Stimulated activated CD8-positive, alpha-beta memory T cell treated with anti-CD3 and anti-CD28 coated beads, Interleukin-7, amount 100 ng/mL, for 1 hour (primary cell): ENCODE measurements at places on chromosomes 2 and 18.
A peak's percentile ranks its signal among the peaks of the same experiment; 100 is the strongest.

- DNase-seq = no peak
These were observed 16.7 kb downstream of the L3MBTL4 start for GRCh38 chr18:6397931-6398566.

GRCh38 chr2:140580532-140581151, 1550.2 kb downstream of the LRP1B start:
- no peak for DNase-seq

- DNase-seq = no peak
These were observed 145.6 kb downstream of the FAM161A start for GRCh38 chr2:61707984-61708852.

GRCh38 chr2:67702284-67702683, 305.2 kb downstream of the ETAA1 start:
- DNase-seq = no peak

DNA sequence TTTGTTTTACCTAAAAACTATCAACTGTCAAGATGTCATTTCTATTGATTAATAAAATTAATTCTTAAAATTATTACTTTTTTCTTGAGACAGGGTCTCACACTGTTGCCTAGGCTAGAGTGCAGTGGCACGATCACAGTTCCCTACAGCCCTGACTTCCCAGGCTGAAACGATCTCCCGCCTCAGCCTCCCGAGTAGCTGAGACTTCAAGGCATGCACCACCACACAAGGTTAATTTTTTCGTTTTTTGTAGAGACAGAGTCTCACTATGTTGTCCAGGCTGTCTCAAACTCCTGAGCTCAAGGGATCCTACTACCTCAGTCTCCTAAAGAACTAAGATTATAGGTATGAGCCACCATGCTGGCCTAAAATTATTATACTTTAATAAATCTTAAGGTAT, 18.7 kb downstream of the HNRNPLL start:
- DNase-seq = no peak

DNA sequence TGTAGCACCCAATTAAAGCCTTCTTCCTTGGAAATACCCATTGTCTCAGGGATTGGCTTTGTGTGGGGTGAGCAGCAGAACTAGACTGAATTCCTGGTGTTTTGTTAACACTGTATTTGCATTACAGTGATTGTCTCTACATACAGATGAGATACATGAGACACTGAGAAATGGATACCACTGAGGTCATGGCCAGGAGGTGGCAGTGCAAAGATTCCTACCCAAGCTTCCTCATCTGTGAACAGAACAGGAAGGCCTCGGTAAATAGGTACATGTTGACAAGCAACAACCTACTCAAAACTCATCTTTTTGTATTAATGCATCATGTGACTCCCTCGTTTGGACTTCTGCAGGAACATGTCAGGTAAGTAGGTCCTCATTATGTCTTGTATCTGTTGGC, 445.8 kb upstream of the RGPD4 start:
- DNase-seq = no peak

GRCh38 chr2:71459084-71459431, 5.7 kb downstream of the DYSF start:
- DNase-seq = no peak

GRCh38 chr2:209322905-209323512, 100.8 kb upstream of the MAP2 start:
- DNase-seq = no peak

- DNase-seq = no peak
These were observed 196.9 kb downstream of the HAUS1 start for GRCh38 chr18:46301081-46301480.

- DNase-seq = no peak
These were observed 154.1 kb upstream of the BOD1L2 start for GRCh38 chr18:56992777-56993176.

- DNase-seq = no peak
These were observed at the start of gene SLC9A2 for GRCh38 chr2:102619414-102620319. SLC9A2 (plus strand) TSS chr2:102619553; CDS start chr2:102619849, 296 bp downstream.

DNA sequence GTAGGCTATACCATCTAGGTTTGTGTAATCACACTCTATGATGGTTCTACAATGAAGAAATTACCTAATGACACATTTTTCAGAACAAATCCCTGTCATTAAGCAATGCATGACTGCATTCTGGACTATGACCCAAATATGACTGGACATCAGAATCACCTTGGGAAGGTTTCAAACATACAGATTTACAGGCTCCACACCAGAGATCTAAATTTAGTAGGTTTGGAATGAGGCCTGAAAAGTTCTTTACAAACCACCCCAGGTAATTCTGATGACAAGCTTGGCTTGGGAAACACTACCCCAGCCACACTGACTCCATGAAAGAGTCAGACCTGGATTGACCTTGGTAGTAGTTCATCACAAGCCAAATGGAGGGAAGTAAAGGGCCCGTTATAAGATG, 52.2 kb upstream of the NFE2L2 start:
- no peak for DNase-seq

GRCh38 chr2:217756375-217757107, 246.3 kb downstream of the TNS1 start:
- DNase-seq = peak; percentile 21

- no peak for DNase-seq
These were observed 134.7 kb upstream of the CDH20 start for GRCh38 chr18:61198486-61198885.

GRCh38 chr2:74693213-74693612, 39.2 kb downstream of the SEMA4F start:
- no peak for DNase-seq

DNA sequence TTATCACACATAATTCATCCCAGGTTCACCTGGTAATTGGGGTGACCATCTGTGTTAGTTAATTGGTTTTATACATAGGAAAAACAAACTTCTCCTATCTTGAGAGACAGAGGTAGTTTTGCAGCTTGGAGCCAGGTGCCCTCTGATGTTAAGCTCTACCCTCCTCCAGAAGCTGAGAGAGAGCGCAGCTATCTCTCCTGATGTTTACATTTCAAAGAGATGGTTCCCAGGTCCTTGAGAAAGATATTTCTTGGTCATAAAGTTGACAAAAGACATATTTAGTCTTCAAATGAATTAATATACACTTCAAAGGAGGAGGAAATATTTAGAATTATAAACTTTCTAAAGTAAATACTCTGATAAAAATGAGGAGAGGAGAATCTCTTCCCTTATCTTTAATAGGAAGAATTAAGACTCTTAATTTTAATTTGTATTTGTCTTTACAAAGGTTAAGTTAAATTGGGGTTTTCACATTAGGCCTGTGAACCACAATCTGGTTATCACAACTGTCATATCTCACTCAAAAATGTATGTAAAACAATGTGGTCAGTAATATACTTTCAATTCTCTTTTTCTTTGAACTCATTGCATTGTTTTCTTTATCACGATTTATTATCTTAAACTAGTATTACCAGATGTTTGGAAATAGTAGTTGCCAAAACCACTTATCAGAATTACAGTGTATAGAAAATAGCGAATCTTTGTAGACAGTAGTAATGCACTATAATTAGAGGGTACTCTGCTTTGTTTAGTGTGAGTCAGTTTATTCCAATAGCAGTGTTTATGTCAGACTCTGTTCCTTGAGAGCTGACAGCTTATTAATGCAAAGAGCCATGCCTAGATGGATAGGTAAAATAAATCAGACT, 26.8 kb downstream of the SERPINB4 start:
- DNase-seq = no peak

DNA sequence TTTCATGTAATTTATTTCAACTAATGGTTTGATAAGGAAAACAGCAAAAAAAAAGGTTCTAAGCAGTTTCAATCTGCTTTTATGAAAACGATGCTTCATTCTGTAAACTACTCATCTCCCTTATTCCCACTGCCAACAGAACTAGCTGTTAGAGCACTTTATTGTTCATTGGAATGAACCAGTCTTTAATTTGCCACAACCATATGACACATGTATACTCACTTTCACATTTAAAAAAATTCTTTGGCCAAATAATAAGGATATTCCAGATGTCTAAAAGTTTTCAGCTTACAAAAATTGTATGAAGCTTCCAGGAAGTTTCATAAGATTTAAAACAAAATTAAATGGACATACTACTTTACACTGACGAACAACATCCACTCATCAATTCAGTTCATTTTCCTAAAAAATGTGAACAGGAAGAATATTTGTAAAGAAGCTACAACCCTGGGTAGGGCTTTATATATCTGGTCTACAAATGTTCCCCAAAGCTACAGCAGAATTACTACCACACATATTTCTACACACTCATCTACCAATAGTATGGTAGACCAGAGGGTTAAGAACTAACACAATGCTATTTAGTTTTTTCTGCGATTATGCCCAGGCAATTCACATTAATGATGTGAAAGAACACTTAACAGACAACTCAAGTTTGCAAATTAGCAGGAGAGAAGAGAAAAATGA, 37.7 kb downstream of the ZNF521 start:
- no peak for DNase-seq

GRCh38 chr2:44189104-44189503, 20.4 kb downstream of the PPM1B start:
- DNase-seq = no peak

- no peak for DNase-seq
These were observed 93.5 kb upstream of the SPATS2L start for GRCh38 chr2:200212862-200213425.

- DNase-seq = no peak
These were observed 88.8 kb upstream of the NYAP2 start for GRCh38 chr2:225310745-225311144.

GRCh38 chr2:51994123-51994763, 962.3 kb upstream of the NRXN1 start:
- DNase-seq = no peak

- no peak for DNase-seq
These were observed 35.6 kb downstream of the FBLN7 start for GRCh38 chr2:112173646-112174319.

DNA sequence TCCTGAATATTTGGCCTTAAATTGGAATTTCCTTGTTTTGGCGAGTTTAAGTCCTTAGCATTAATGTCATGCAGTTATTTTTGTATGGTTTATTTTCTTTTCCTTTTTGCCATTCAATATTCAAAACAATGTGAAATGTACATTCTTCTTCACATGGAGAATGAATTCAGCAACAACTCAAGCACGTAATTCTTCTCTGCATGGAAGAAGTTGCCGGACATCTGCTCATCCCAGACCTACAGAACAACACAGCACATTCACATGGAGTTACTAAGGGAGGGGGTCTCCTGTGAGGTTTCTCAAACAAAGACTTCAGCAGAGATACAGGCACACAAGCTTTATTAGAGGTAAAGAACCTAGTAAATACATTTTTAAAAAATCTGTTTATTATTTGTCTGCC, 236.8 kb downstream of the SATB2 start:
- no peak for DNase-seq

DNA sequence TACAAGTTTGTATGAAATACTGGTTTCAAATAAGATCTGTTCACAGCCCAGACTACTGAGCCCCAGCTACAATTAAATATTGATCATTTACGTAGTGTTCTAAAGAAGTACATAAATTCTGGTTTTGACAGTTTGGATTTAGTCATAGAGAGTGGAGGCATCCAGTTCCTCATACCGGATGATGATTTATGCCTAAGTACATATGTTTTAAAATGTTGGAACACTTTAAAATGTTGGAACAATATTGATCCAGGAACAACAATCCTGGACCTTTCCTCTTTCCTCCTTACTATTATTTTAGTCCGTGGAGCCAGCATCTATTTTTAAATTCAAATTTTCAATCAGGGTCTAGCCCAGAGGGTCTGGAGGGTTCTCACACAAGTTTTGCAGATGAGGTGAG, 22.8 kb upstream of the TTN start:
- DNase-seq = no peak

DNA sequence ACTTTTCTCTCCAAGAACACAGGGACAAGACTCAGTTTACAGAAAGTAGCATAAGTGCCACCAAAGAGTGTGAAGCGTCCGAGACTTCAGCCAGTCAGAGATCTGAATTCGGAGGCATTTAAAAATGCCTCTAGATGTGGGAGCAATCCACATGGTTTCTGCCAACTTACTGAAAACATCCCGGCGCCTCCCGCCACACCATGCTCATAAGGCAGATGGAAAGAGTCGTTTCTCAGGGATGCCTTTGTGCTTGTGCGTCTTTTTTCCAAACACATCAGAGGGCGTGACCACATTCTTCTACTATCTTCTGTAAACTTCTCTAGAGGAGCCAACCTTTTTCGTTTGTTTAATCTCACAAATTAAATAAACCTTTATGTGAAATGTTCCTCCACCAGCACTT, 88.7 kb downstream of the NRP2 start:
- no peak for DNase-seq

- no peak for DNase-seq
These were observed 110.1 kb downstream of the RGPD3 start for GRCh38 chr2:106358081-106358480.

DNA sequence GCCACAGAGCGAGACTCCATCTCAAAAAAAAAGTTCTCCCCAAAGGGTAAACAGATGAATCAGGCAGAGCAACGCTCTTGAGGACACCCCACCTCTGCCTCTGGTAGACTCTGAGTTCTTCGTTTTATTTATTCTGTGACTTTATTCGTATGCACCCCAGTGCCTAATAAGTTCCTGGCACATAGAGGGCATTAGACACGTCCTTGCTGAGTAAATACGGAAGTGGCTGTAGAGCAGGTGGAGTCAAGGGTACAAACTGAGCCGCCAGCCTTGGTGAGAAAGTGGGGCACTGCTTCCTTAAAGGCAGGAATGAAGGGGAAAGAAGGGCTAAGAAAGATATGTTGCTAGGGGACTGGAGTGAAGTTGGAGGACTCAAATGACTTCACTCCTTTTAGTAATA, 12.9 kb downstream of the SULT1C2 start:
- DNase-seq = no peak

GRCh38 chr2:236831698-236832097, 254.0 kb upstream of the COPS8 start:
- DNase-seq = no peak

- DNase-seq = no peak
These were observed 270.4 kb downstream of the FIGN start for GRCh38 chr2:163465440-163465839.

- no peak for DNase-seq
These were observed 114.5 kb downstream of the GYPC start for GRCh38 chr2:126770466-126770865.

DNA sequence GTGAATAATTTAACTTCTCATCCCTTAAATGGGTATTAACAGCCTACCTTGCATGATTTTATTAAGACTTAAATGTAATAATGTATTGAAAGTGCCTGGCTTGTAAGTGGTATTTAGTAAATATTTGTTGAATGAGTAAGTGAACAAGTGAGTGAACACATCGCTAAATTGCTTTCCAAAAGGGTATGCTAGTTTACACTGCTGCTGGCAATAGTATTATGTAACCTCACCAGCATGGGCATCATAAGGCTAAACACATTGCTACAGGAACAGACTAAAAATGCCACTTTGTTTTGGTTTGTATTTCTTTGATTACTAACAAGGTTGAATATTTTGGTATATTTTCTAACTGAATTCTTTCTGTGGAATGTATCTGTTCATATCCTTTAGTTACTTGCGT, 9.8 kb downstream of the WDR43 start:
- no peak for DNase-seq

GRCh38 chr18:70334728-70335329, 46.0 kb downstream of the SOCS6 start:
- DNase-seq = no peak
